Calu3 (cell line): ENCODE measurements at places on chromosomes 4 and X. TPM values are rescaled to one million over a fixed set of nuclear protein-coding genes. Genes with fewer than 3 reads are reported as not detected.

DGAT2L6 gene
- not detected in 2 replicates for total RNA-seq

DRP2 gene
- 0.39 and 0.66 TPM in 2 replicates for total RNA-seq

ETDA gene
- not detected in 2 replicates for total RNA-seq

FAM184B gene
- total RNA-seq: 0.09 and 0.10 TPM in 2 replicates

SHROOM4 gene
- total RNA-seq: 2.7 and 3.2 TPM in 2 replicates

SLC25A53 gene
- 5.9 and 6.9 TPM in 2 replicates for total RNA-seq

UGT2A1 gene
- not detected in 2 replicates for total RNA-seq

AREG gene
- 230 and 281 TPM in 2 replicates for total RNA-seq

GRCh38 chr4:152021788-152022438 is 261.1 kb upstream of the GATB start:
- no peak for DNase-seq

GRCh38 chr4:72567821-72568675 is 973 bp downstream of the ADAMTS3 start:
- DNase-seq: peak; percentile 58

- DNase-seq: no peak
These were observed 20.4 kb upstream of the UBA1 start for GRCh38 chrX:47172971-47173792.

GRCh38 chrX:149121206-149121920 is 383.7 kb downstream of the IDS start:
- no peak for DNase-seq

DNA sequence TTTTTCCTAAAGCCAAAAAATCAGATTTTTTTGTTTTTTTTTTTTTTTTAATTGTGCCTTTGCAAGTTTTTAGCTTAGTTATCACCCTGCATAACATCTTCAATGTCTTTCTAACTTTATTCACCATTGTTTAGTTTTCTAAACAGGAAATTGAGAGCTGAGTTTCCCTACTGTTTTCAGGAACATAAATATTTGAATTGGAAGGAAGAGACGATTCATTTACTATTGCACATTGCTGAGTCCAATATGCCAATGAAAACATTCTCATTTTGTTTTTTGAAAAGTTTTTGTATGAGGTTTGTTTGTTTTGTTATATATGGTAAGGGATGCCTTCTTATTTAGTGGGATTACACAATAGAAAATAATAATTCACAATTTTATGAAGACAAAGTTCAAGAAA is 148.4 kb downstream of the ANKRD50 start:
- DNase-seq: no peak

GRCh38 chr4:105994061-105994460 is 98.8 kb downstream of the NPNT start:
- no peak for DNase-seq

DNA sequence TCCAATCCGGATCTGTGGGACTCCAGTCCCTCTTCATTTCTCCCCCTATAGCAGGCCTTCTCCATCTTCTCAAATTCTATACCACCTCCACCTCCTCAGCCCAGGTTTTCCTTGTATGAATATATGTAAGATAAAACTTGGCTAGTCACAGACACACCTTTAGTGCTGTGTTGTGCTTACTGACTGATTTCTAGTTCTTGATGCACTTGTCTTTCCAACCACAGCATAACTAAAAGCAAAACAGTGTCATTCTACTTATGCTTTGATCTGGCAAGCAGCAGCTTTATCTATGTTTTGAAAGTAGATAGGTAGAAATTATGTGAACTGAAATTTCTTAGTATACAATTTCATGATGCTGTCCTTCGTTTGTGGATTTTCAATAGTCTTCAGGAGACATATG is 47.5 kb downstream of the CCNI start:
- no peak for DNase-seq

- DNase-seq: no peak
These were observed 130.7 kb upstream of the TMEM164 start for GRCh38 chrX:109872021-109872732.

DNA sequence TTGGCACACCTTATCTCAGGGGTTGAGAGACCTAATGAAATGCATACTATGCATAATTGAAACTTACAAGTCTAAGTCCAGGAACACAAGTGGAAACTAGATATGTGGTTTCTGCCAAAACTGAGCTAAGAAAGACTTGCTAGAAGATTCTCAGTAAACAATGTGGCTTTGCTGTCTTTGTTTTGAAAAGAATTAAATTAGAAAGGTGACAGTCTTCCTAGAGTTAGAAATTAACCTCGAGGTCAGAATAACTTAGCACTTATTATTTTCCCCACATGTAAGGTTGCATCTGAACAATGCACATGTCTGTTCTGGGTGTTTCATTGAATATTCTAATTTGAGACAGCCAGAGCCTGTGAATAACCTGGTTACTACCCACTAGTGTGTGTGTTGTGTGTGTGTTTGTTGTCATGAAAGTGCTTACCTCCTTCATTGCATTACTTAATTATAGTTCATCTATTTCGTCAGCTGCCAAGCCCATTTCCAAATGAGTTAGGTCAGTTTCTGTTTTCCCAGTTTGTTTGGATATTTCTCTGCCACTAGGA is 1.5 kb downstream of the EREG start:
- DNase-seq: no peak

- DNase-seq: no peak
These were observed 4.2 kb downstream of the TSPAN5 start for GRCh38 chr4:98653890-98654867.

GRCh38 chr4:58138786-58139668 is 1028.8 kb upstream of the IGFBP7 start:
- DNase-seq: no peak

DNA sequence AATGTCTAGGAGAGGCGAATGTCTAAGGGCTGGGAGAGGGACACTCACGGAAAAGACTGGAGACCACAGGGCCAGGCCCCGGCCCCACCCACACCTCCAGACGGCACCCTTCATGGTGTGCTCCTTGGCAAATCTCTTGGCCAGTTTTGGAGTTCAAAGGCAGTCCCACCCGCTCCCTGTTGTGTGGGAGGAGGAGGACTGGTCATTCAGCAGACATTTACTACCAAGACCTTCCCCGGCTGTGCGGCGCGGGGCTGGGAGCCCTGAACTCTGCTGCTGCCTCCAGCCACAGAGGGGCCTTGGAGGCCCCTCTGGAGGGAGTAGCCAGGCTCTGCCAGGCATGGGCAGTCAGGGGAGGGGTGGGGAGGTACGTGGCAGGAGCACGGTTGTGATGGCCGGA is 8.7 kb upstream of the TBC1D14 start:
- no peak for DNase-seq

GRCh38 chr4:150569998-150570535 is 11.9 kb upstream of the MAB21L2 start:
- DNase-seq: no peak

DNA sequence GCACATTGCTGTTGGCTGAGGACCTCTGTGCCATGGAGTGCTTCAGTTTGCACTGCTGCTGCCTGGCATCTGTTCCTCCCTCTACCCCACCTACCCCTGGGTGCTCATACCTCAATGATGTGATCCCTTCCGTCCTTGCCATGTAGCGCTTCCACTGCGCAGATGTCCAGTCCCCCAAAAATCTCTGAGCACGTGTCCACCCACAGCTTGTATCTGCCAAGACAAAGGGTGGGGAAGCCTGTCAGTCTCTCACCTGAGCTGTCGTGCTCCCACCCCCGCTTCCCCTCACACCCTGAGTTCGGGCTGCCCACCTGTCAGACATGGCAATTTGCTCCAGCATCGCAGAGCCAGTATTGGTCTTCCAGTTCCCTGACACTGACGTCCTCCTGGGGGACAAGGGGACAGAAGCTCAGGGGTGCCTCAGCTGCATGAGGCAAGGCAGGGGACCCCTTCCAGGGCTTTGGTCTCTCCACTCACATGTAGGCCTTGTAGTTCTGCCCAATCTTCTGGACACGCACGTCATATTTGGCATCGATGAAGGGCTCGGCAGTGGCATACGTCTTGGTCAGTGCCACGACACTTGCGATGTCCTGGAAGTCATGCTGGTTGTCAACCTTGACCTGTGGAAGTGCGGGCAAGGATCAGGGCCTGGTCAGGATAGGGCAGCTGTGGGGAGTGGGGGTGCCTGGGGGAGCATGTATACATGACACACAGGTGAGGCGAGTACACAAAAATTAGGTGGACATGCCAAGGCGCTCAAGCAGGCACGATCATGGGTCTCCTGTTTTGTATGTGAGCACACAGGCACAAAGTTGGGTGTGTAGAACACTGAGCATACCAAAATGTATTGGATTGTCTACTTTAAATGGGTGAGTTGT is 6.0 kb upstream of the TIMP1 start:
- DNase-seq: no peak

GRCh38 chrX:30835373-30835772 is 53.7 kb downstream of the TAB3 start:
- DNase-seq: no peak

GRCh38 chrX:8138252-8138651 is 32.8 kb downstream of the VCX2 start:
- DNase-seq: no peak

- no peak for DNase-seq
These were observed 357.2 kb upstream of the GATB start for GRCh38 chr4:152117933-152118507.

- no peak for DNase-seq
These were observed 17.0 kb downstream of the LAMP2 start for GRCh38 chrX:120452131-120452530.

- no peak for DNase-seq
These were observed 160.2 kb upstream of the RBPJ start for GRCh38 chr4:26160591-26160990.

DNA sequence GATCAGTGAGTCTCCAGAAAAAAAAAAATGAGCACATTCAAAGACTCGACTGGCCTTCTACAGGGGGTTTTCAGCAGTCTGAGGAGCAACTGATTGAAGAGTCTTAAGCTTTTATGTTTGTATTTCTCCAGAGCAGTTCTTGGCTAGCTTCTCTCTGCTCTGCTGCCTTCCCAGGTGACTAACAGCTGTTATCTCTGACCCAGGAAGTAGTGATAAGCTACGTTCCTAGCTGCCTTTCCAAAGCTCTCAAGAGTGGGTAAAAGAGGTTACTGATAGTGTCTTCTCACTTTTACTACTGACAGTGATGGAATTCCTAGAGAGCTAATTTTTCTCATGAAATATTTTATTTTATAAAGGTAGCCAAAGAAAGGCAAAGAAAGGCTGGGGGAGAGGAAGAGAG is 66.6 kb downstream of the ENOX2 start:
- no peak for DNase-seq

DNA sequence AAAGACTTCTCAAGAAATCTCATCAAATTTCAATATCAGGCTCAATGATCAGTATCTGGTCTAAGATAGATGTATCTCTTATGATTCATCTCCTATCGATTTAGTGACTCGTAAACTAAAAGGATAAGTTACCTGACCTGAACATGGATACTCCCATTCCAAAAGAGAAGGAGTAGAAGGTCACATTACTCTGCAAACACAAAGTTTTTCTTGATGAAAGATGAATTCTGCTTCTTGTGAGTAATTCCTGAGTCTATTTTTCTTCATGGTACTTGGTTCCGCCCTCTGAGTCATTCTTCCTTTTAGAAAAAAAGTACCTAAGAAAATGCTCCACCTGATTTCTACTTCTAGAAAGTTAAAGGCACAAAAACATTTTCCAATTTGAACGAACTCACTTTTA is 223.1 kb upstream of the SLIT2 start:
- DNase-seq: no peak

DNA sequence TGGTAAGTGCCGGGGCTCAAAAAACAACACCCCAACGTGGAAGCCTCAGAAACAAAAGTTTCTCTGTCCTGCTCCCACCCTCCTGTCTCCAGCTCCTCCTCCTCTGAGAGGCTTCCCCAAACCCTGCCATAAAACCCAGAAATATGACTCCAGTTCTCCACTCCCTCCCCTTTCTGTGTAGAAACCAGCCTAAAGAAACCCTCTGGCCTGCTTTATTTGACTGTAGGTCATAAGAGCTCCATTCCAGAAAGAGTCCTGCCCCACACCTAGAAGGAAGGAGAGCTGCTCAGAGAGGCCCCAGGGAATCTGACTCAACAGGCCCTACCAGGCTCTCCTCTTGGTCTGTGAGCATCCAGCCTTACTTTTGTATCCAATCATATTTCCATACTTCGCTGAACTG is 872 bp upstream of the S100P start:
- DNase-seq: peak; percentile 25

DNA sequence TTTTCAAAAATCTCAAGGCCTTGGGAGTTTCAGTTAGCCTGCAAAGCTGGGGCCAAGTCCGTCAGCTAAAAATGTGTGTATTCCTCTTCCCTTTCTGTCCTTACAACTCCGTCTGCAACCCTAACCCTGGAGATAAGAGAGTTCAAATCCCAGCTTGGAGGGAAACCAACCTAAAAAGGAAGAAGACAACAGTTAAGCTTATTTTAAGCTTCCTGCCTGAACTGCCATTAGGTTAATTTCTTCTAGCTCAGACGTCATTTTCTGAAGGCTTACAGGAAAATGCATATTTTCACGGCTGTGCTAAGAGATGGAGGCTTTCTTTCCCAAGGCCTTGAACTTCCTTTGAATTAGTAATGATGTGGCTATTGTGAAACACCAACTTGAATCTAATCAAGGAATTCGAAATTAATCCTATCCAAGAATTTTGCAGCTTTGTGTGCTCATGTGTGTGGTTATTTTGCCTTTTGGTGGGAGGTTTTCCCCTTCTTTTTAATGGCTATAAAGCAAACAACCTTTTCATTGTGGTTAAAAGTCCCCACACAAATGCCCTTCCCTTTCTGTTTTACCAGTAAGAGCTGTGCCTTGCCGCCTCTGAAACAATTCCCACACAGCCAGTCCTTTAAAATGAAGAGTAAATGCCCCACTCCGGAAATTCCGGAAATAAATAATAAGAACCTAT is 103.5 kb downstream of the IRF2 start:
- no peak for DNase-seq

GRCh38 chrX:40174854-40175510 is 77.2 kb upstream of the BCOR start:
- DNase-seq: no peak

DNA sequence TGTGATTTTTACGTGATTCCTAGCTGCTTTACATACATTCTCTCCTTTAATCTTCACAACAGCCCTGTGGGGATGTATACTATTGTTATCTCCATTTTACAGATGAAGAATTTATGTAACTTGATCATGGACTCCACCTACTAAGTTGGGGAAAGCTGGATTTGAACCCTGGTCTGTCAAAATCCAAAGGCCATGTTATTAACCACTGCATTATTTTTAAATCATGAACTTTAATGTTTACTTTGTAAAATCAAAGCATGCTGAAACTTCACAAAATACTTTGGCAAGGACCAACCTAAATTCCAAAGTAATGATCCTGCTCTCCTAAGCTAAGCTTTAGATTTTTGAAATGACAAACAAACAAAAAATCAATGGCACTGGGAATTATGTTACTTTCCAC is 26.1 kb downstream of the FAM47E start:
- DNase-seq: no peak

GRCh38 chr4:187612301-187612700 is 383.3 kb upstream of the ZFP42 start:
- DNase-seq: no peak

- DNase-seq: no peak
These were observed 329.2 kb upstream of the EPHA5 start for GRCh38 chr4:65999518-65999871.

DNA sequence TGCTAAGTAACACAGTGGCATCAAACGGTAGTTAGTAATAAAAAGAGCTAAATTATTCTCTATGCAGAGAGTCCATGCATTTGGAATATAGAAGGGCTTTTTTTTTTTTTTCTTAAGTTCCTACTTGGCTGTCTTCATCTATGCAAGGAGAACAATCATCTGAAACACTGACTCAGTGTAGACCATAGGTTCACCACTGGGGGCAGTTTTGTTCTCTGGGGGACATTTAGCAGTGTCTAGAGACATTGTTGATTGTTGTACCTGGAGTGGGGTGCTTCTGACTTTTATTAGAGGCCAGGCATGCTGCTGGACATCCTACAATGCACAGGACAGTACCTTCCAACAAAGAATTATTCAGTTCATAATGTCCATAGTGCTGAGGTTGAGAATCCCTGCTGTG is 41.2 kb downstream of the TMA16 start:
- no peak for DNase-seq
